ENCODE measurements at places on chromosomes 3 and 15.

- no peak for DNase-seq
Observed at GRCh38 chr3:150602426-150603152, 532 bp upstream of the SELENOT start.

DNA sequence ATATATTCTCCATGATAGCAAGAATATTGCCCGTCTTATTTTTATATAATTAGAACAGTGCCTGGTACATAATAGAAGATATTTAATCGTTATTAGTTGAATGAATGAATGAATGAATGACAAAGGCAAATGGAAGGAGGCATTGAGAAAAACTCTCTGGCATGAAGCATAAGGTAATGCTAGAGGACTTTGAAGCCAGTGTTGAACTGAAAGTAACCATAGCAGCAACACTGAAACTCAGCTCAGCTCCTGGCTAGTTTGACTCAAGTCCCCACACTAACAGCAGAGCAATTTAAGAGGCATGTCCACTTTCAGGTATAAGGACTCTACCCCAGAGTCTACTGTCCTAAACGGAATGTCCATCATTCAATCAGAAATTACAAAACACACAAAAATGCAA is 227.0 kb downstream of the CPNE4 start:
- no peak for DNase-seq

DNA sequence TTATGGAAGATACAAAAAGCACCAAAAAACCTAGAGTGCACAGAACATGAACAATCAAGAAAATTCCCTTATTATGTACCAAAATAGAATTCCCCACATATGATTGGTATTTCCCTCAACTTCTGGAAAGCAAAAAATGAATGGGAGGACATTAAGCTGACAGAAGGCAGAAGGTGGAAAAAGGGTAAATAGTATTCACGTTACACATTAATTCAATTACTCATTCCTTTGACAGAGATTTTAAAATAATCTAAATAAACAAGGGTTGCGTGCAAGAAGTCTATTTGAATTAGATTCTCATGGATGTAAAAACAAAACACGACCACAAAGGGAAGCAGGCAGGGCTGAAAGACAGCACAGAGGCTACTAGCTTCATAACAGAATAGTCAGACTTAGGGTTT is 260.5 kb upstream of the ZPLD1 start:
- DNase-seq: no peak

DNA sequence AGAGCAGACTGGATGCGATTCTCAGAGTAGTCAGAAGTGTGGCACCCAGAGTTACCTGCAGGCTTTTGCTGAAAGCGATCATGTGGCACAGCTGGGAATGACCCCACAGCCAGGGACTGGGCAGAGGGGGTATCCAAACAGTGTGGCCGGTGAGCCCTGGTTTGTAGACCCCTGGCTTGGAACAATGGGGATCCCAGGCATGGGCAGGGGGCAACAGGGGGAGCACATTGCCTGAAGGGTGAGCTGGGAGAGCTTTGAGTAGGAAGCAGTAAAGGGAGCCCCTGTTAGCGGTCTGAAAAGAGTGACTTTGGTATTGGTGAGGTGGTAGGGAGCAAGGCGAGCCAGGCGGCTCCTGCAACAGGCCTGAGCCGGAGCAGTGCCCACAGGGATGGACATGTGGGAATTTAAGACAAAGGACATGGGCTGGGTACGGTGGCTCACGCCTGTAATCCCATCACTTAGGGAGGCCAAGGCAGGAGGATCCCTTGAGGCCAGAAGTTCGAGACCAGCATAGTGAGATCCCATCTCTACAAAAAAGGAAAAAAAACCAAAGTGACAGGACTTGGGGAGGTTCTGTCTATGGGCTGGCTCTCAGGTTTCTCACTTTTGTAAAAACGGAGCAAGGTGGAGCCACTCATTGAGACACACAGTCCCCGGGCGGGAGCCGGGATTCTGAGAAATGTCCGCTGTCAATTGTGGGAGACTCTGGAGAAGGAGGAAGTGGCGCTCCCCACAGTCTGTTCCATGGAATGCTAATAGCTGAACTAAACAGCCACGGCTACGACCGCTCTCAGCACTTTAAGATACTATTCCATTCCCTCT is 223.8 kb upstream of the LYSMD4 start:
- no peak for DNase-seq

DNA sequence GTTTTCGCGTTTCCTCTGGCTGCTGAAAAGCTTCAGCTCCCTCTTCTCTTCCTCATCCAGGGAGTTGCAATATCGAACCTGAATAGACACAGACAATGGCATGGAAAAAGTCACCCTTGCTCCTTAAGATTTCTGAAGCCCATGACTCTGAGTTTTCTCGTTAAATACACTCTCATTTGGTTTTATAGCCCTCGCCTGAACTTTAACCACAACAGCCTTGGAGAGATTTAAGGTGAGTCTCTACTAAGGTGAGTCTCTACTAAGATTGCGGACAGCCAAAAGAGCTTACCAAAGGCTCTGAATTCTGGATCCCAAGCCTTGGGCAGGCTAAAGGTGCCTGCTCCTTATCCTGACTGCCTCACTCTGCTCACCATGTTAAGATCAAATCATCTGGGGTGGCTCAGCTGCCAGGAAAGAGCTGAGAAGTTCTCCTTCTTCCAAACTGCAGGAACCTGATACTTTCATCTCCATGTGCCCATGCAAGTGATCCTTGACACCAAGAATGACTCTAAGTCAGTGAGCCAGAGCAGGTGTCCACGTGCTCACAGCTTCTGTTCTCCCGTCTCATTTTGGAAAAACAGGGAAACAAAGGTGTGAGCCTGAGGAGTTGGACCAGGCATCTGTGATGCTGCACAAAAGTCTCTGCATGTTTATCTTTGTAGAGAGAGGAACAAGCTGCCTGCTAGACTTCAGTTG is 65.1 kb downstream of the PRICKLE2 start:
- DNase-seq: no peak

GRCh38 chr15:38997841-38998240 is 433.2 kb upstream of the RASGRP1 start:
- DNase-seq: no peak

DNA sequence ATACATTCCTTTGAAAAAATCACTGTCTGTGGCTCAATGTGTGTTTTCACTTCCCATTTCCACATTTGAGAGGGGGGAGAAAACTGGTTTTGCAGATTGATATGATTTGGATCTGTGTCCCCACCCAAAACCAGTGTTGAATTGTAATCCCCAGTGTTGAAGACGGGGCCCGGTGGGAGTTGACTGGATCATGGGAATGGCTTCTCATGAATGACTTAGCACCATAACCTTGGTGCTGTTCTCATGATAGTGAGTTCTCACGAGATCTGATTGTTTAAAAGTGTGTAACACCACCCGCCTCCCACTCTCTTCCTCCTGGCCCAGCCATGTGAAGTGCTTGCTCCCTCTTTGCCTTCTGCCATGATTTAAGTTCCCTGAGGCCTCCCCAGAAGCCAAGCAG is 16.1 kb downstream of the TMEM207 start:
- DNase-seq: no peak

- DNase-seq: no peak
Observed at GRCh38 chr3:170301405-170301804, 56.1 kb upstream of the SKIL start.

DNA sequence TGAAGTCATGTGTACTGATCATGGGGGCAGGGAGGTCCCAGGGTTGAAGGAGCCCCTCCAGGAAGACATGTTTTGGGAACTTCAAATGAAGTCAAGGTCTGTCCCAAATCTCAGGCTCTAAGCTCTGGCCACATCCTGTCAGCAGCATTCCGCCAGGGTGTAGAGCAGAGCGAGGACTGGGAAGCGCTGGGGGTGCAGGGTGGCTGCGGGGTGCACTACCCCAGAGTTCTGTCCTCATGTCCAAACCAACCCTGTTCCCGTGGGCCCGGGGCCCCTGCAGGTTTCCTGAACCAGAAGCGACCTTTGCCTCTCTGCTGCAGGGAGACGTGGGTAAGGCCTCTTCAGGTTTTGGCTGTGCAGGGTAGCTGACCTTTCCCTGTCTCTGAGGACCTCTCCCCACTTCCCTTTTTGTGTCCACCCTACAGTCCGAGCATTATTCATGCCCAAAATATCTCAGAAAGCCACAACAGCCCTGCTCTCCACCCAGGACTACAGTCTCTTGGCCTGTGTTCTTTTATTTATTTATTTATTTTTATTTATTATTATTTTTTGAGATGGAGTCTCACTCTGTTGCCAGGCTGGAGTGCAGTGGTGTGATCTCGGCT is 26.6 kb upstream of the FLNB start:
- DNase-seq: no peak

DNA sequence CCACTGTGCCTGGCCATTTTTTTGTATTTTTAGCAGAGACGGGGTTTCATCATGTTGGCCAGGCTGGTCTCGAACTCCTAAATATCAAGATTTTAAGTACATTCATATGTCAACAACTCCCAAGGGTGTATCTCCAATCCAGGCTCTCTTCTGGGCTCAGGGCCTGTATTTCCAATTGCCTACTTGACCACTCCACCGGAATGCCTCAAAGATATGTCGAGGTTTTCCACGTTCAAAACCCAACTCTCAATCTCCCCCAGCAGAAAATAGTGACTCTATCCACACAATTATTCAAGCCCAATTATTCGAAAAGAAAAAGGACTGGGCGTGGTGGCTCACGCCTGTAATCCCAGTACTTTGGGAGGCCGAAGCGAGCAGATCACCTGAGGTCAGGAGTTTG is 1.9 kb upstream of the KNSTRN start:
- DNase-seq: no peak

GRCh38 chr15:74901612-74902063 is 5.0 kb downstream of the FAM219B start:
- peak; percentile 29 for DNase-seq

DNA sequence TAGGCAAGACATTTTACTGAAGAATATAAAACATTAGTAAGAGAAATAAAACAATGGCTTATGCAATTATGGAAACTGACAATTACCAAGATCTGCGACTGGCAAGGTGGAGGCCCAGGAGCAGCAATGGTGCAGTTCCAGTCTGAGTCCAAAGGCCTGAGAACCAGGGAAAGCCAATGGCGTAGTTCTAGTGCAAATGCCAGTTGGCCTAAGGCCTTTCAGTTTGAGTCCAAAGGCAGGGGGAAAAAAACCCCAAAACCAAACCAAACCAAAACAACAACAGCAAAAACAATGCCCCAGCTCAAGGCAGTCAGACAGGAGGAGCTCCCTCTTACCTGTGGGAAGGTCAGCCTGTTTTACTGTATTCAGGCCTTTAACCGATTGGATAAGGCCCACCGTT is 72.6 kb downstream of the ST6GAL1 start:
- no peak for DNase-seq

DNA sequence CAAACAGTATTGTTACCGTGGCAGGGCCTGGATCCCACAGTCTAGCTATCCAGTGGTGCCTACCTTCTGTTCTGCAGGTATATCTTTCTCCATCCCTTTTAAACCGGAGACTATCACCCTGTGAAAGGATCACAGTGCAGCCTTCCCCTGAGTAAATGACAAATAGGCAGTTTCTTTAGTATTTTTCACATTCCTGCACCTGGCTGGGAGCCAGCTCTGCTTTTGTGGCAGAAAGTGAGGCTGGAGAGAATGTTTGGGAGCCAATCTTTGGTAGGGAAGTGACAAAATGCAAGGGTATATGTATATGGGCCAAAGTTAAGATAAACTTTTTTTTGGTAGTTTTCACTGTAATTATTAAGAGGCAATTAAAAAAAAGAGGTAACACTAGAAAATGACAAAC is 54.8 kb downstream of the ARHGEF26 start:
- DNase-seq: no peak

DNA sequence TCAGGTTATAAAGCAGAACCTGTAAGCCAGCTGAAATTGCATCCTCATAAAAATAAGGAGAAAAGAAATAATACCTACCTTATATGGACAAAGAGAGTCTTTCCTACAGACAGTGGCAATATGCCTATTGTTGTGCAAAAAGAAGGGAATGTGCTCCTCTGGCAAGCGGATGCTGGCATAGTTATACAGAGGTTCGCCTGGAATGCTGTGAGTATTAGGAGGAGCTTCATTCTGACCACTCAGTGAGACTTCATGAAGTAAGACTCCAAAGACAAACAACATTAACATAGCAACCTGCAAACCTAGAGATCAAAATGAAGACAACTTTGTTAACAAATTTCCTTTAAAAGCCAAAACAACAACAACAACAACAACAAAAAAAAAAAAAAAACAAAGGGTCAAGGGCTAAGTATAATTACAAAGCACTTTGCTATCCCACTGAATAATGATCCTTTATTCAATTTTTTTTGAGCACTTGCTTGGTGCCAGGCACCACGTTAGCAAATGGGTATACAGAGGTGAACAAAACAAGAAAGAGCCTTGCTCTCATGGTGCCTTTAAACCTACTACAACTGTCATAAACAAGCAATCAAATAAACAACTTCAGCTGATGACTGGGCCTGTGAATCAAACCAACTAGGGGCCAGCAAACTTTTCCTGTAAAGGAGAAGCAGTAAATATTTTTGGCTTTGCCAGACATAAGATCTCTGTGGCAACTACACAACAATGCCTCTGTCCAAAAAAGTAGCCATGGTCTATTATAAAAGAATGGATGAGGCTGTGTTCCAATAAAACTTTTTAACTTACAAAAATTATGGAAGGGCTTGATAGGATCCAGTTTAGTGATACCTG is 3.7 kb downstream of the EOGT start:
- no peak for DNase-seq

DNA sequence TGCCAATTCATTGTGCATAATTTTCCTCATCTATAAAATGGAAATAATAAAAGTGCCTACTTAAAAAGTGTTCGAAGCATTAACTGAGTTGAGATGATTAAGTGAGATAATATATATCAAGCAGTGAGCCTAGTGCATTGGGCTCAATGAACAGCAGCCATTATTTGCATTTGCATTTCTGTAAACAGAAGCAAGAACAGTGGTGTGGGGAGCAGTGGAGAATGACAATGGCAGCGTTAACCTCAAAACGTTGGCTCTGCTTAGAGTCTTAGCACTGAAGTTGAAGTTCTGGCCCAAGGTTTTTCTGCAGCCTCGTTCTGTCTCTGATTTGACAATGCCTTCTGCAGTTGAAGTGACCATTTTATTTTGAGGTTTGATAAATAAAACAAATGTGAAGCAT is 466.3 kb upstream of the ONECUT1 start:
- no peak for DNase-seq

DNA sequence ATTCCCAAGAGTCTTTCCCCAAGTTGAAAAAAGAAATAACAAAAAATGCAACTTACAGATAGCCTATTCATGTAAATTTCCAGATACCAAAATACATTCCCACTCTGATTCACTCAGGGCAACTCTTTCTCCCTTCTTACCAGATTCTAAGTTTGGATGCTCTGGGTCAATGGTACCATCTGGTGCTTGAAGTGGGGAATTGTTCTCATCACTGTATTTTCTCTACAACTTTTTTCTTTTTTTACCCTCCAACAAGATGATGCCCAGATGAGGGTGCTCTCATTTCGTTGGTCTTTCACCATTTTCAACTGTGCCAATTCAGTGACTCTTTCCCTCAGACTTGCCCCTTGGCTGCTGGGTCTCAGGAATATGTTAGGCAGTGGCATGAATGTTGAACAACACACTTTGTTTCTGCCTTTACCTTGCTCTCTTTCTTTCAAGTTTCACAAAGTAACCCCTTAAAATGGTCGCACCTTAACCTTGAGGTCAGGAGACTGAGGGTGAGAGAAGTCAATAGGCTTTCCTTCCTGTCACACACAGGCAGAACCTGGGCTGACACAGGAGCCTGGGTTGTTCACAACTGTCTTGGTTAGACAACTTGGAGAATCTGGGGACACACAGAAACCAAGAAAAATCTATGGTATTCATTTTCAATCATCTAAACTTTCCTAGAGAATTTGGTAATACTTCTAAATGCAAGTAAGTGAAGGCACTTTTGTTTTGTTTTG is 330.7 kb upstream of the SLCO3A1 start:
- DNase-seq: no peak
